ENCODE measurements at places on chromosomes 2 and 18. TPM values are rescaled to one million over a fixed set of nuclear protein-coding genes. Genes with fewer than 3 reads are reported as not detected.

The DYTN gene
- not detected for total RNA-seq

The RBFA gene
- total RNA-seq, result 13.9 TPM

The SMAD7 gene
- total RNA-seq, result 30.0 TPM

The INHA gene
- not detected for total RNA-seq

- no peak overlapping the region for H3K4me3 ChIP-seq
- no peak overlapping the region for H3K27ac ChIP-seq
- no peaks in the 10 kb centered on the region for H3K4me1 ChIP-seq
- DNase-seq, result no peak
- no peaks in the 10 kb centered on the region for H3K36me3 ChIP-seq
- no peaks in the 10 kb centered on the region for H3K27me3 ChIP-seq
Observed at GRCh38 chr18:76098674-76099411, 396.2 kb downstream of the ZNF516 start.

- DNase-seq, result no peak
- no peak overlapping the region for H3K4me3 ChIP-seq
- H3K36me3 ChIP-seq, result peaks cover 22% of the 10 kb centered on the region
- no peak overlapping the region for H3K27ac ChIP-seq
- H3K27me3 ChIP-seq, result no peaks in the 10 kb centered on the region
Observed at GRCh38 chr2:157793053-157793612, 83.0 kb downstream of the ACVR1 start.

- no peak for DNase-seq
- H3K36me3 ChIP-seq, result no peaks in the 10 kb centered on the region
- H3K27me3 ChIP-seq, result peaks cover 15% of the 10 kb centered on the region
- H3K27ac ChIP-seq, result no peak overlapping the region
- no peaks in the 10 kb centered on the region for H3K4me1 ChIP-seq
- H3K4me3 ChIP-seq, result no peak overlapping the region
Observed at GRCh38 chr2:46847726-46848412, 67.7 kb downstream of the MCFD2 start.

- no peaks in the 10 kb centered on the region for H3K36me3 ChIP-seq
- no peak overlapping the region for H3K4me3 ChIP-seq
- no peak overlapping the region for H3K27ac ChIP-seq
- H3K27me3 ChIP-seq, result no peaks in the 10 kb centered on the region
- no peaks in the 10 kb centered on the region for H3K4me1 ChIP-seq
- no peak for DNase-seq
Observed at GRCh38 chr2:161745866-161746614, 121.8 kb downstream of the SLC4A10 start.

- no peaks in the 10 kb centered on the region for H3K27me3 ChIP-seq
- DNase-seq, result no peak
- no peak overlapping the region for H3K4me3 ChIP-seq
- H3K36me3 ChIP-seq, result no peaks in the 10 kb centered on the region
- no peaks in the 10 kb centered on the region for H3K4me1 ChIP-seq
Observed at GRCh38 chr2:72539071-72539552, 286.7 kb downstream of the EXOC6B start.

DNA sequence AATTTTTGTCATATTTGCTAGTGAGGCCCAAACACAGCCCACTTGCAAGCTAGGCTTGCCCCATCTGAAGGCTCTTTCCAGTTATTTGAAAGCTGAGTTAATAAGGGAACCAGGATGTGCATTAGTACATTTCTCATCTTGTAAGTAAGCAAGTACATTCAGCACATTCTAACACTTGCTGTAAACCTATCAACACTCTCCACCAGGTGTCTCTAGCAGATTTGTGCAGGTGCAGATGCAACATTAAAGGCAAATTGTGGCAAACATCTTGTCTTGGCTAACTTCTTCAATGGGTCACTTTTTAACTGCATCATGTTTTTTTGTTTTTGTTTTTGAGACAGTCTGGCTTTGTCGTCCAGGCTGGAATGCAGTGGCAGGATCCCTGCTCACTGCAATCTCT, 25.3 kb upstream of the MFSD6 start:
- H3K27ac ChIP-seq, result no peak overlapping the region
- H3K4me3 ChIP-seq, result no peak overlapping the region
- no peaks in the 10 kb centered on the region for H3K4me1 ChIP-seq
- no peaks in the 10 kb centered on the region for H3K27me3 ChIP-seq
- DNase-seq, result peak; percentile 30
